GM12892 (cell line): ENCODE measurements at places on chromosomes 12 and 14.

DNA sequence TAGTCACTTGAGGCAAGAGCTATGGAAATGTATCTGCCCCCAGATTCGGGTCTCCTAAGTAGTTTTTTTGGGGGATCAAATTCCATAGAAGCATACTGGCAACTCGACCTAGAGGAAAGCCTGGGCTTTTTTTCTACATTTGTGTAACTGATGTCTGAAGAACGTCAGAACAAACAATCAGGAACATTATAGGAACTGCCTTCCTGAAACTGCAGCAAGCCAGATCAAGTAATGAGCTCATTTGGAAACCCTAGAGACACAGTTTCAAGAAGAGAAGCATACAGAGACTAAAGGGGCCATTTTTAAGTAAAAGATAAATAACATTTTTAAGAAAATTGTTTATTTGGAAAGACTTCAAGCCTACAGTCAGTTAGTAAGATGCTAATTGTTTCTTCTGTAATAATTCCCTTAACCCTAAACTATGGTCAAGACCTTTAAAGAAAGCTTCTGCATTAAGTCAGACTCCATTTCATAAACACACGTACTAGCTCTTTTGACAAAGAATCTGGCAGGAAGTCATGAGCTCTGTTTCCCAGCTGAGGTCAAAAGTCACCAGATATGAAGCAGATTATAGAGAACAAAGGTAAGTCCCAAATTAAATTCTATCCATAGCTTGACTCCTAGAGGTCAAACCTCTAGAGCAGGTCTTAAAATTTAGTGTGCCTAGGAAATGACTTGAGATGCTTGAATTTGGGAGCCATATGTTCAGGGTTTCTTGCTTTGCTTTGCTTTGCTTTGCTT, 112.8 kb downstream of the EGLN3 start:
- DNase-seq: no peak

- no peak for DNase-seq
These were observed 92.5 kb downstream of the SSPN start for GRCh38 chr12:26287671-26288381.

DNA sequence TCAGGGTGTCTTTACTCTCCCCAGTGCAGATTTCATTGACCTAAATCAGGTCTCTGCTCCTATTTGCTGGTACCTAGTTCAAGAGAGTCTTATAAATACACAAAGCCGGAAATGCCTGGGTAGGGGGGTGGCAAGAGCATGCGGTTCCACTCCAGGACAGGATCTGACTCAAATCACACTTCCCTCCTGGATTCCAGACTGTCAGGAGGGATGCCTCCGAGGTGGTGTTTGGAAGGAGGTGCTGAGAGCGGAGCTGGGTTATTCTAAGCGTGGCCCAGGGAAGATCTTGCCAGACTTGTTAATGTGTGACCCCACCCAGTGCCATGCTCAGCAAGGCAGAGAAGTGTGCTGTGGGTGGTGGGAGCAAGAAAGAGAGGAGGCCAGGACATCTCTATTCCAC, 49.8 kb downstream of the B4GALNT3 start:
- DNase-seq: no peak

- peak; percentile 38 for DNase-seq
These were observed 46.2 kb downstream of the BCAT1 start for GRCh38 chr12:24902511-24903328.

DNA sequence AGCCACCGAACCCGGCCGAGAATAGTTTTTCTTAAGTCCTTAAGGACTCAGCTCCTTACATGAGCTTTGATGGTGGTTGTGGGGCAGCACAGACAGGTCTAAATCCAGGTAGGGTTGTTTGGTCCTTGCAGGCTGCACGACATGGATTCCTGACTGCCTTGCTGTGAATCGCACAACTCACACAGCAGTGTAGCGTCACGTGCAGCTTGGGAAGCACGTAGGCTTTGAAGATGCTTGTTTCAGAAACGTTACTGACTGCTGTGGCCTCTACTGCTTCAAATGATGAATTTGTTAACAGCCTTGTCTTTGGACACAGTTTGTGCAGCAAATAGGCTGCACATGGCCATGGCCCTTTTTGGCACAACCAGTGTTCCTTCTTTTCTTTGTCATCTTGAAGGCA, 29.9 kb downstream of the ZBTB42 start:
- DNase-seq: no peak

GRCh38 chr12:3141339-3142321, 64.5 kb downstream of the TSPAN9 start:
- no peak for DNase-seq

- DNase-seq: no peak
These were observed 25.4 kb downstream of the FGF6 start for GRCh38 chr12:4420138-4420670.

DNA sequence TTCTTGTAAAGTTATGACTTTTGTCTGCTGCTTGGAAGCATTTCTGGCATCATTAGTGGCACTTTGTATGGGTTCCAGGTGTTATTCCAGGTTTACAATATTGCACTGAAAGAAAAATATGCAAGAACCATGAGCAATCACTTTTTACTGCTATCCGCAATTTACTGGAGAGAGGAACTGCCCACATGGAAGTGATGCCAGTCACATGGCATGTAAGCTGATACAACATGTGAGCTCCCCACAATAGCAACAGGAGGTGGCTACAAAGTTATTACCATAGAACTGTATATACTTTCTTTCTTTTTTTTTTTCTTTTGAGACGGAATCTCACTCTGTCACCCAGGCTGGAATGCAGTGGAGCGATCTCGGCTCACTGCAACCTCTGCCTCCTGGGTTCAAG, 1012.1 kb downstream of the BCL11B start:
- DNase-seq: no peak

- no peak for DNase-seq
These were observed 21.7 kb downstream of the NGB start for GRCh38 chr14:77249286-77249685.

DNA sequence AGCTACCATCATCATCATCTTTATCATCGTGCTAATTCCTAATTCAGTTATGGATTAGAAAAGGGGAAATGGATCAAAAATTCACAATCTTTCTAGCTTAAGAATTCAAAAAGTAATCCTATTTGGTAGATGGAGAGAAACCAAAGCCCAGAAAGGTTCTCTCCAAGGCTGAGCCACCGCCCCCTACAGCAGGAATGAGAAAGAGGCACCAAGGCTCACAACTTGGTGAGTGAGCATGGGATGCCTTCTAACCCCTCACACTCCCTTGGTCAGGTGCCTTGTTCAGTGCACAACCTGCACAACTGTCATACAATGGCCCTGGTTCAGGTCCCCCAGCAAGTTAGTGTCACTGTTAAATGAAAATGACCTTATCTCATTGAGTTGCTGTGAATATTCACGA, 171.5 kb downstream of the ANO2 start:
- no peak for DNase-seq

DNA sequence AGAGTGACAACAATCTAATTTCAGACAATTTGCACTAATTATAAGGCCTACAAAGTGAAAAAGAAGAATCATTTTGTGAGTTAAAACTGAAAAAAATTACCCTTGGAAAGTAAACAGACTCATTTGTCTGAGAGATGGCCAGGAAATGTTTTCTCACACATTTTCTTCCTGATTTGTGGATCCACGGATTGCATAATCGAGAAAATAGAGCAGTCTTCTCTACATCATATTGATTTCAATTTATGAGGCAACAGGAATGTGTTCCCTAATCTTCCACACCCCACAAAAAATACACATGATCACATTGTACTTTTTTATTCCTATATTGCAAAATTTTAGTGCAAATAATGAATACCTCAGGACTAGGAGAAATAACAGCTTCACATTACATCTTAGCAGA, 160.8 kb downstream of the CCER1 start:
- DNase-seq: no peak

GRCh38 chr14:52325630-52326029, 11.5 kb downstream of the PTGER2 start:
- no peak for DNase-seq

DNA sequence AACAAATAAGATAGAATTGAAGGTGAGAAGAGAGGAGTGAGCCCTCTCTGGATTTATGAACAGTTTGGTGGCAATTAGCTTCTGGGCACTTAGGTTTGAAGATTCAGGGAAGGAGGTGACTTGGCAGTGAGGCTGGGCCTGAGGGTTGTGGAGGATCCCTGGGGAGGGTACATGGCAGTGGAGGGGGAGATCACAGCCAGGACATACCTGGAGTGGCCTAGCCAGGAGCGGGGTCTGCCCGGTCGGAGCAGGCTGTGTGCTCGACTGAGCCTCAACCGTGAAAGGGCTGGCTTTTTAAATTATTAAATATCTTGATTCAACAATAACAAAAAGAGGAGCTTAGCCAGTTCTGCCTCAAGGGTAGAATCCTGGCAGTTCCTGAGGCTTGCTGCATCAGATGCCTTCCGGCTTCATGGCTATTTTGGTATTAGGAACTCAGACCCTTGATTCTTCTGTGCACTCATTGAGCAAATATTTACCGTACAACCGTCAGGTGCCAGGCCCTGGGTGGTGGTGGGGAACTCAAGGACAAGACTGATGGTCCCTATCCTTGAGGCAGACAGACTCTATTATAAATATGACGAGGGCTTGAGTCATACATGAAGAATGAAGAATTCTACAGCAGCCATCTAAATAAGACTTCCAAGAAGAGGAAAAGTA, 73.4 kb downstream of the SPTB start:
- DNase-seq: no peak

GRCh38 chr12:47095446-47096236, 15.9 kb upstream of the AMIGO2 start:
- DNase-seq: no peak

DNA sequence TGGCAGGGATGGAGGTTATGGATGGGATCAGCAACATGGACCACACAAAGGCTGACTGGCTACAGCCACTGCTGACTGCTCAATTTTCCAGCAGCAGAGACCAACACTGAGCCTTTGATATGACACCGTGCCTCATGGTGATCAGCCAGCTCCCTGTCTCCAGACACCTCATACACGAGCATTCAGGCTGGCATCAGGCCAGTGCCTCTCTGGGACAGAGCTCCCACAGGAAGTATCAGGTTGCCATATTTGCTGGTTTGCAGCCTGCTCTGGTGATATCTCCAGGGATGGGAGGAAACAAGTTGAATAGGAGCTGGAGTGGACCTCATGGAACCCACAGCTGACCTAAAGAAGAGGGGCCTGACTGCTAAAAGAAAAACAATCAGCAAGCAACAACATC, 471.2 kb upstream of the ATXN7L3B start:
- no peak for DNase-seq

GRCh38 chr12:70520847-70521246, 116.4 kb downstream of the PTPRB start:
- no peak for DNase-seq

- DNase-seq: no peak
These were observed 162.9 kb downstream of the ADGRD1 start for GRCh38 chr12:131116468-131117117.

GRCh38 chr14:65948302-65948701, 535.8 kb downstream of the FUT8 start:
- no peak for DNase-seq

DNA sequence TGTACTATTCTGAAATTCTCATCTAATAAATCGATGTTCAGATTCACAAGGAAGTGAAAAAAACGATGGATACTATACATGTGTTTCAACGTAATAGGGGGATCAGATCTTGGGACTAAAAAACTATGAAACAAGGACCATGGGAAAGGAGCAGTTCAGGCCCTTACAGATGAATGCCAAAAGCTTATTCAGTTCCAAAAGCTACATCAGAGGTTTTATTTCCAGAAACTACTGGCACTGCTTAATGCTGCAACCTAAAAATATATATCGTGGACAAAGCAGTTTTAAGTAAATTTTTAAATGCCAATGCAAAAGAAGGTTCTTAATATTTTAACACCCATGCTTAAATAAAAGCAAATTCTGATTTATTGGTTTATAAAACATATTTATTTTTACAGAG, 38.5 kb downstream of the LRIG3 start:
- DNase-seq: no peak

GRCh38 chr12:86256163-86256562, at the start of gene MGAT4C:
Gene MGAT4C (minus strand): TSS chr12:86256391.
- no peak for DNase-seq

- peak; percentile 6 for DNase-seq
These were observed 2.2 kb downstream of the BAZ1A start for GRCh38 chr14:34872822-34873588.

- peak; percentile 60 for DNase-seq
These were observed at the start of gene DTX3 for GRCh38 chr12:57604454-57604991. Gene DTX3 (plus strand): TSS chr12:57604824. CDS start chr12:57606518, 1,694 bp downstream.

DNA sequence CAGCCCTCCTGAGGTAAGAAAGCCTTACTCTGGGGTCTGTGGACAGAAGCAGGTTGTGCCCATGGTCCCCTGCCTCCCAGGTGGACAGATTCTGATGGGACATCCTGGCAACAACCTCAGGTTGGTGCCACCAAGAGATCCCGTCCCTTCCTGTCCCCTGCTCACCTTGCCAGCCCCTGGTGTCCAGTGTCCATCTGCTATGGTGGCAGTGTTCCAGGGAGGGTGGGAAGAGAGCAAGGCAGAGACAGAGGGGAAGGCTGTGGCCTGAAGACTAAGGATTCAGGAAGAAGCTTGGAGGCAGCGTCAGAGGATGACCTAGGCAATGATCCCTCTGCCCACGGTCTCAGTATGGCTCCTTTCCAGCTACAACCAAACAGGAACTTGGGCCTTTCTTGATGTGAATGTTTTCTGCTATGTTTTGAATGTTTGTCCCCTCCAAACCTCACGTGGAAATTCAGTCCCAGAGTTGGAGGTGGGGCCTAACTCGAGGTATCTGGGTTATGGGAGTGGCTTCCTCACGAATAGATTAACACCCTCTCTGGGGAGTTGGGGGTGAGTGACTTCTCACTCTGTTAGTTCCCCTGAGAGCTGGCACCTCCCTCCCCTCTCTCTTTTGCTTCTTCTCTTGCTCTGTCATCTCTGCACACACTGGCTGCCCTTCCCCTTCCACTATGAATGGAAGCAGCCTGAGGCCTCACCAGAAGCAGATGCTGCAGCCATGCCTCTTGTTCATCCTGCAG, 26.9 kb downstream of the IQSEC3 start:
- DNase-seq: no peak

DNA sequence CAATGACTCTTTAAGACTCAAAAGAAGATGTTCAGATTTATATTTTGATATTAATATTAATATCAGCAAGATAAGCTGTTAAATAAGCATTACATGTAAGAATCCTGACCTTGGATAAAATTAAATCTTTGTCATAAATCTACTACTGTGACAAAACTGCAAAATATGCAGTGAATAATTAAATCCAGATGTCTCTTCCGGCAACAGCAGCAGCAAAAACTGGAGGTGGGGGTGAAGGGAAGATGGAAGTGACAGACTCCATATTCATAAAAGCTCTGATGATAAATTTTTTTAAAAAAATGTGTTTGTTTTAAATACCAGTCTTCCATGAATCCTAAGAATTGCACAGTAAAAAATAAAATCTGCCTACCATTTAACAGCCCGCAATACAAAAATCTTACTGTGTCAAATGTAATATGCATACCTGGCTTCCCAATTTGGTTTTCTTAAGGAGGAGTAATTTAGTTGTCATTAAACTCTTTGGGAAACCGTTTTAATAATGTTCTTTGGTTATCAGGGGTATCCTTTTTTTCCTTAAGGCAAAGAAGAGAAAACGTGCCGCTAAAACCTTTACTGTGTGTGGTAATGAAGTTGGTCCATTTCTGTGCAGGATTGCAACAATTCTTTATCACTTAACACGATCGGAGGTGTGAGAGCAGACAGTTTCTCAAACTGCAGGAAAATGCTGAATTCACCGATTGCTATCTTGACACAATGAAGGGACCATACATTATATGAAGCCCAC, 478.2 kb downstream of the DIO2 start:
- no peak for DNase-seq

- no peak for DNase-seq
These were observed 4.3 kb upstream of the HEBP1 start for GRCh38 chr12:13004361-13004760.
